ENCODE measurements at places on chromosomes 11 and 22.

DNA sequence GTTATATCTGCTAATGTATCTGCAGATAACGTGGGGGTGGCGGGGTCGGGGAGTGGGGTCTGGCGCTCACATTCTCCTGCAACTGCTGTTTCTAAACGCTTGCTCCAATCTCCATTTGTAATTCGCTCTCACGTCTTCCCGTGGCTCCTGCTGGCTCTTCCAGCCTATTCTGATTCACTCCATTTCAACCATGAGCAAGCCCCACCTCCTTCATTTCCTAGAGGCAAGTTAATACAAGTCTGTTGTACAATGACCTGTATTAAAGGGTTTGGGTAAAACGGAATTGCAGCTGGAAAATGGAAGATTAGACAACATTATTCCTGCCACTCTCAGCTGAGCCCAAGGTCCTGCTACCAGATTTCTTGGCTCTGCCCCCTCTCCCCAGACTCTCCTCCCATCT lies 132.3 kb downstream of the CSNK2A3 start:
- DNase-seq = no peak

DNA sequence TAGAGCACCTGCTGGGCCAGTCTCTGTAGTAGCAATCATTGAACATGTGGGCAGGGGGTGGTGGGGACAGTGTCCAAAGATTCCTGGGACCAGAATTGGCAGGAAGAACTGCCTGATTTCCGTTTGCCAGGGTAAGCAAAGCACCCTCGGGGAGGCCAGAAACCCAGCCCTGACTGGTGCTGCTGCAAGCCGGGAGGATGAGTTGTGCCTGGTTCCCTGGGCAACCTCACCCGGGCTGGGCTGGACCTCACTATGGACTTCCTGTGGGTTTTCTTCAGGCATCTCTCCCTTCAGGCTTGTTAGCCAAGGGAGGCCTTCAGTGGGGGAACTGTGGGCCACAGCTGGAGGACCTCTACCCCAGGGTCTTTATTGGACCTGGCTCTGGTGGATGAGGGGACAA lies 8.0 kb upstream of the POU2F3 start:
- DNase-seq = no peak

GRCh38 chr11:7307836-7308235 lies 56.1 kb downstream of the SYT9 start:
- DNase-seq = no peak

GRCh38 chr11:60194511-60194910 lies 11.6 kb upstream of the MS4A6A start:
- no peak for DNase-seq

DNA sequence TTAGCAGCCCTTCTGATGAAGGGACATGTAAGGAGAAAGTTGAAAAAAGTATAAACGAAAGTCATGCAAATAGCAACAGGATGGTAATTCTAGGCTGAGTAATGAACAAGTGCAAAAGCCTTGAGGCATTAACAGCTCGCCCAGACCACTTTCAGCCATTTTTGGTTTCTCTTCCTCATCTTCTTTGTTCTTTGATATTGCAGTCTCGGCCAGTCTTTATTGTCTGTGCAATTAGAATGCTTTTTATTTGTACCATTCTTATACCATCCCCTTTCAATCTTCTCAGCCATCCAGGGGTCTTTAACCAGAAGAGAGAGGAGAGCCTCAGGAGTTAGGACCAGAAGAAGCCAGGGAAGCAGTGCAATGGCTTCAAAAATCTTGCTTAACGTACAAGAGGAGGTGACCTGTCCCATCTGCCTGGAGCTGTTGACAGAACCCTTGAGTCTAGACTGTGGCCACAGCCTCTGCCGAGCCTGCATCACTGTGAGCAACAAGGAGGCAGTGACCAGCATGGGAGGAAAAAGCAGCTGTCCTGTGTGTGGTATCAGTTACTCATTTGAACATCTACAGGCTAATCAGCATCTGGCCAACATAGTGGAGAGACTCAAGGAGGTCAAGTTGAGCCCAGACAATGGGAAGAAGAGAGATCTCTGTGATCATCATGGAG lies 7.3 kb downstream of the TRIM34 start:
- no peak for DNase-seq

DNA sequence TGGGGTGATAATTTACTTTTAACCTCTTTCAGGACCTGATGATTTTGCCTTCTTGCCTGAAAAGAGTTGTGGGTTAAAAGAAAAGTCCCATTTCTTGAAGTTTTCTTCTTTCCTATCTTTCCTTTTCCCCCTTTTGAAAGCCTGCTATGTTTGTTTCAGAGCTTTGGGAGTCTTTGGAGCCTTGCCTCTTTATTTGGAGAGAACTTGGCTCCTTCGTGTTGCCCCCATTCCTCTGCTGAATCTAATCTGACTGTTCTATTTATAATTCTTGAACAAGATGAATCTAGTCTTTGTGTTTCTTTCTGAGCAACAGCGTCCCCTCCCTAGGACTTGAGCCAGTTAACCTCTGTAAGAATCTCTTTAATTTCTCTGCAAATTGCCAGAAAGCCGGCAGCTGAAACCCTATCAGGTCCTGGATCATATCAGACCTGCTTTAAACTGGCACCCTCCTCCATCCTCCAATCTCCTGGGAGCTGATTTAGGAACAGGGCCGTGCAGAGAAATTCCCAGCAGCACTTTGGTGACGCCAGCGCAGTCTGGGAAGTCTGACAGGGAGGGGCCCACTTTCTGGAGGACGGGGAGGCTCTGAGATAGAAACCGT lies 289.1 kb upstream of the SORL1-AS1 start:
- DNase-seq = no peak

GRCh38 chr22:24440718-24441405 lies 13.5 kb downstream of the ADORA2A start:
- no peak for DNase-seq

GRCh38 chr22:44387486-44387885 lies 74.7 kb upstream of the SHISAL1 start:
- DNase-seq = no peak

GRCh38 chr11:27864091-27864491 lies 163.8 kb upstream of the BDNF start:
- DNase-seq = no peak

GRCh38 chr11:13327421-13327820 lies 49.8 kb downstream of the BMAL1 start:
- DNase-seq = no peak

GRCh38 chr11:121035169-121035755 lies 11.4 kb downstream of the TBCEL start:
- DNase-seq = no peak

DNA sequence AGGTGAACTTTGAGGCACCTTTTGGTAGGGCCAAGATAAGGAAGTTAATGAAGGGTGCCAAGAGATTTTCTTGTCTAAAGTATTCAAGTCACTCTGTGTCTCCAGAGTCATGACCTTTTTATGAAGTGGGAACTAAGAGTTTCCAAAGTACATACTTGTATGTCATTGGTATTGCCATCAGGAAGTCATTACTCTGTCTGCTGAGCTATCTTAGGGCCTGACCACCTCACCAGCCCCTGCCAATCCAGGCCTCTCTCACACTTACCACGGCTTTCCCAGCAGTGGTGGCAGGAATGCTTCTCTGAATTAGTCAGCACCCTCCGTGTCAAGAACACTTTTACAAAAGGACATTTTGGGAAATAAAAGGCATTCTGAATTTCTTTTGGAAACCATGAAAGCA lies 192.8 kb upstream of the MTNR1B start:
- no peak for DNase-seq

DNA sequence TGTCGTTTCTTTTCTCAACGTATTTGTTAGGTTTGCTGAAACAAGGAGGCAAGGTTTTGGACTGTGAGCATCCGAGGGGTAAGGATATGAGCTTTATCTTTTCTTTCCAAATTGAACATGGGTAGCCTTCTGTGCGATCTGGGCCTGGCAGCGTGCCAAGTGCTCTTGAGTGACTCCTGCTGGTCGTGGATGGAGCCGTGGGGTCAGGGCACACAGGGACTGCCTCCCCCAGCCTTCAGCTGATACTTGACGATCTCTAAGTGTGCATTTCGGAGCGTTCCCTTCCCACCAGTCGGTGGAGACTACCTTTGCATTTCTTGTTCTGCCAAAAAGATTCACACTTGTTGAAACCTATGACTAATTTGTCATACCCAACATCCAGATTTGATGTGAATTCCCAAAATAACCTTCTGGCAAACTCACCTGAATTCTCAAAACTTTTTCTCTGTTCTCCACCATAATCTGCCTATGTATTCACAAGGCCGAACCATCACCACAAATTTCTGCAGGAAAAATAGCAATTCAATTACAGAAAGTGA lies 40.1 kb upstream of the CLMP start:
- peak; percentile 27 for DNase-seq

DNA sequence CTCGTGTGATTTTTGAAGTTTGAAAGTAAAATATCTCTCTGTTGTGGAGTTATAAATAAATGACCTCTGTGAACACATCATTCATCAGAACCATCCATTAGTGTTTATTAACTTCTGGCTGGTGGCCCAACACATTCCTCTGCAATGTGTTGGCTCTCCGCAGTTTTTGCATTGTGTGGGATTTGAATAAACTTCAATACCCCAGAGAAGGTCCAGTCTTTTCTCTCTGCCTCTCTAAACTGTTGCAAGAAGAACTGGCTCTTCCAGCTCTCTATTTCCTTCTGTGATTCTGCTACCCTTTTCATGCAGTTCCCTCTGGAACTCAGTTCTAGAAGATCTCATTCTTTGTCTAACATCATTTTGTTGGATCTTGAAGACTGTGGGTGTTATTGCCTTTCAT lies 125.0 kb upstream of the ARHGAP42 start:
- no peak for DNase-seq

DNA sequence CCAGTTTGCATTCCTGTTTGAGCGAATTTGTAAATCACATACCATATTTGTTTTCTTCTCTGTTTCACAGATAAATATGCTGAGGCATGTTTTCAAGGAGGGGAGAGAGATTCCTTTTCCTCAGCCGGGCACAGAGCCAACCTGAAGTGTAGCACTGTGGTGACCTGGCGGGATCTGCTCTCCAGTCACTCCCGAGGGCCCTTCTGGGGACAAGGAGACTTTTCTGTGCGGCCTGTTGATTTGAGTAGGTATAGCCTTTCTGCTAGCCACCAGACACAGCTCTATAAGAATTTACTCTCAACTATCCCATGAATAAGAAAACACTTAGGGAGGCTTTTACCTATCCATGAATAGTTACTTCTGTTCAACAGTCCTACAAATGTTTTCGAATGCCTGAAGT lies 63.5 kb upstream of the FDX1 start:
- DNase-seq = no peak

DNA sequence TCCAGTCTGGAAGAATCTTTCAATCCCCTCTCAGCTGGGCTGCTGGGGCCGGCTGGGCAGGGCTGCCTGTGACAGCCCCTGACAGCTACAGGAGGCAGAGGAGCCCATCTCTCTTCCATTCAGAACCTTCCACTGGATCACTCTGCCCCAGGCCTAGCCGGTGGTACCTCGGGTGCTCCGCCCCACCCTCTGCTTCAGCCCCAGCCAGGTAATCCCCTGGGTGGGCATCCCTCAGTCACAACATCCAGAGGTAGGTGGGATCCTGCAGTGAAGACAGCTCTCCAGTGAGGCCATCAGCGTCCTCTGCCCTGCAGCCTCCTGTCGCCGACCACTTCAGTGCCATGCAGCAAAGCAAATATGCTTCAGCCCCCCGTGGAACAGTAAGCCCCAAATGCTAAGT lies 223.7 kb downstream of the DSCAML1 start:
- no peak for DNase-seq

DNA sequence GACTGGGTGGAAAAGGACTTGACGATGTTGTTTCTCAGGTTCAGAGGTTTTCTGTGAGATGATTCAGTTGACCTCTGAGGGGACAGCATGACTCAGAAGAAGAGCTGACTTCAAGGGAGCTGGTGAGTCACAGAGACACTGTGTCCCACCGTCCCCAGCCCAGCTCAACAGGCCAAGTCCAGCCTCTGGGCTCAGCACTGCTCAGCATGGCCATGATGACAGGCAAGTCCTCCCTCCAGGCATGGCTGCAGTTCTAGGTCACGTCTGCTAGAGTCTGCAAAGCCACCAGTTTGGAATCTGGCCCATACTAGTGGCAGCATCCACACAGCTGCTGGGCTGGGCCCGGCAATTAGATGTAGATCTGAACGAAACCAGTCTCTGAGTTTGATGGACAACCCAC lies 12.9 kb downstream of the TRIM29 start:
- DNase-seq = no peak

GRCh38 chr11:21037850-21038249 lies 368.5 kb downstream of the NELL1 start:
- DNase-seq = no peak

GRCh38 chr11:126731576-126732142 lies 268.9 kb downstream of the KIRREL3 start:
- no peak for DNase-seq

GRCh38 chr11:120858740-120859139 lies 165.2 kb upstream of the TBCEL start:
- DNase-seq = no peak

- no peak for DNase-seq
These were observed 2.4 kb downstream of the CCS start for GRCh38 chr11:66595245-66595904.

Measured in stimulated activated effector memory CD8-positive, alpha-beta T cell treated with anti-CD3 and anti-CD28 coated beads, Interleukin-12 subunit alpha, Interleukin-12 subunit beta, amount 100 ng/mL, for 72 hours (primary cell).